Activated CD4-positive, alpha-beta T cell treated with anti-CD3 and anti-CD28 coated beads, Interleukin-2, amount 50 U/mL, for 24 hours (primary cell): ENCODE measurements at places on chromosomes 3 and 15.

DNA sequence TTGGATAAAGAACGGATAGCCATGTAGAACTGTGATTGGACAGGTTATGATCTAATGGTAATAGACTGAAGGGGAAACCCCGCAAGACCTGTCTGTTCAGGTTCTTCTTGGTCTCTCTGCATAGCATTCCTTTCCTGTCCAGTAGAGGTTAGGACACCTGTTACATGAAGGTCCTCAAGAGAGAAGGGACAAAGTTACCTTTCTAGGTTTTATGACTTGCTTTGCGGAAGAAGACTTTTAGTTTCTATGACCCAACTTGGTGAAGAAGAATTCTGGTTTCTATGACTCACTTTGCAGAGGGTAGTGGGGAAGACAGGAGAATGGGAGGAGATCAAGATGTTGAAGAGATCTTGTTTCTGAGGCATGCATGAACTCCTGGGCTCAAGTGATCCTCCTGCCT lies 97.9 kb upstream of the C3orf80 start:
- DNase-seq: no peak

- DNase-seq: no peak
Measured at GRCh38 chr15:73328149-73328820, 40.5 kb downstream of the HCN4 start.

- no peak for DNase-seq
Measured at GRCh38 chr15:50685191-50685975, 1.2 kb downstream of the TRPM7 start.

GRCh38 chr15:72130272-72130671 lies 12.1 kb downstream of the SENP8 start:
- no peak for DNase-seq

- no peak for DNase-seq
Measured at GRCh38 chr3:186354100-186354499, 7.9 kb downstream of the DGKG start.

DNA sequence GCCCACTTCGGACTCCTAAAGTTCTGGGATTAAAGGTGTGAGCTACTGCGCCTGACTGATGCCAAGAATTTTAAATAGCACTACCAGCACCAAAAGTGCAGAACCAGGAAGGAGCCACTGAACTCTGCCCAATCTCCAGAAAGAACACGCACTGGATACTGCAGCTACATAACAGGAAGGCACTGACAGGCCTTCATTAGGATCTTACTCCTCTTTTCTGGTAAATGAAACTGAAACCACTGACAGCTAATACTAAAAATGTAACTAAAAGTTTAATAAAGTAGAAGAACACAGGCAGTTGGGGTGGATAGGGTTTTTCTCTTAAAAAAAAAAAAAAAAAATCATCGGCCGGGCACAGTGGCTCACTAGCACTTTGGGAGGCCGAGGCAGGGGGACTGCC lies 74.1 kb upstream of the CHRM5 start:
- no peak for DNase-seq

DNA sequence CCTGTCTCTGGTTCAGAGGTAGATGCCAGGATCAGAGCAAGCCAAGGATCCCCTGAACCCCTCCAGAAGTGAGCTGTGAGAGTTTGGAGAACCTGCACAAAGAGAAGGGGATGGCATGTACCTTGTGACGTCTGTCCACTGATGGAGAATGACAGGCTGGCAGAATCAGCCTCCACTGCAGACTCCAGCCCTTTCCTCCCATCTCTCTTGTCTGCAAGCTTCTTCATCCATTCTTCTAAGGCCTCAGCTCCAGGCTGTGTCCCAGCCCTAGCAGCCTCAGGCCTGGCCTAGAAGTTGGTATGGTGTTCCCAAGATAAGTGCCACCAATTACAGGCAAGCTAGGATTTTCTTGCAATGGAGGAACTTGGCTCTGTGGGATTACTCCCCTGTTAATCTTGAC lies 8.6 kb downstream of the GALNT15 start:
- no peak for DNase-seq

GRCh38 chr3:39748002-39748401 lies 61.4 kb upstream of the MYRIP start:
- DNase-seq: no peak

DNA sequence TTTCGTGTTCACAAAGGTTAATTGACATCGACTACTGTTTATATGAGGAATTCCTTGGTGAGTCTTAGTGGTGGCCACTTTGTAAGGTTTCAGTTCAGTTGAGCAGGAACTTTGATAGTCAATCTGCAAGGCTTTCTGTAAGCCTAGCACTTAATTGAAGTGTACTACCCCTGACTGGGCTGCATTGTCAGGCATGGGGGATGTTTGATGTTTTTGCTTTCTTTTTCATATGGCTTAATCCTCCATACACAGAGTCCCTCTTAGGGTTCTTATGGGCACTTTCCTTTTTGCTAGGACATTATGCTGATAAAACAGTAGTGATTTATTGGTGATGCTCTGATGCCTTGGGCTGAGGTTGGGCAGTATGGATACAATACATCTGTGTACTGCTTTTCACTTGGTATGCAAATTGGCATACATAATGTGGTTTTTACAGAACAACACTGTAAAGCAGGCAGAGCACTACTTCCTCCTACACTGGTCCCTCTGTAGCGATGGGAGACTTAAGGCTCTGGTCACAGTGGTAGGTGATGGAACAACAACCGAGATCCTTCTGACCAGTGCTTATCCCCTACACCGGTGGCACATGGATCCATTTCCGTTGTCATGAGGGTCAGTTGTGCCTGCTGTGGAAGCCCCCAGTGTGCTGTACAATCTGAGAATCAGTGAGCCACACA lies 261.0 kb downstream of the MFSD1 start:
- no peak for DNase-seq

GRCh38 chr3:105948101-105948500 lies 79.3 kb upstream of the CBLB start:
- DNase-seq: no peak

GRCh38 chr15:67720556-67721175 lies 104.6 kb upstream of the SKOR1 start:
- DNase-seq: no peak

DNA sequence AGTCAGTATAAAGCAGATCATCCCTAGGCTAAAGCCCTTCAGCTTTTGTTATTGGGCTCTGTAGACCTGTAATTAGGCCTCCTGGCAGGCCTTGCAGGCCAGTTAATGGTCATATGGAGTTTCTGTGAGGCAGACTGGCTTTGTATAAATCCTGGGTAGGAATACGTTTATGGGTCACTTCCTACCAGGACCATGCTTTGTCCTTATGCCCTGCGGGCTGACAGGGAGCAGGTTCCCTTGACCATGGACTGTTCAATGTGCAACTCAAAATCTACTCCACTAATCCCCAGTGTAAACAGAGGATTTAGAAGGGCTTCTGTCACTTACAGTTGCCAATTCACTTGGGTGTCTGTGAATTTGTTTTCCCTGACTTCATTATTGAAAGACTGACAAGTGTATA lies 202.7 kb upstream of the MLF1 start:
- DNase-seq: no peak

DNA sequence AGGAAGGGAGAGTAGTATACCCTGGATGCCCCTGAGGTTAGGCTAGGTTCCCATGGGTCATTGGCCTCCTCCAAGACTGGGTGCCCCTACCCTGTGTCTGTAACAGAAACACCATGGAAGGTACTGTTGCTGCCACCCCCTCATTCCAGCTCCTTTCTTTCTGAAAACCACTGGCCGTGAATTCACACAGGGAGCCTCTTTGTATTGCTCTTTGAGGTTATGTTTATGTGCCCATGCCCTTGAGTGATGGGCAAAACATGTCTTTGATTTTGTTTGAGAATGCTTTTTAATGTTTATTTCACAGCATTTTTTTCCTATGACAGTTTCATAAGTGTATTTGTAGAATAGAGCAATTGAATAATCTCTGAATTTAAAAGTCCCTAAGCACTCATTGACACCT lies 79.7 kb downstream of the RARB start:
- DNase-seq: no peak

- no peak for DNase-seq
Measured at GRCh38 chr3:111373861-111374260, 168.1 kb upstream of the CD96 start.

- DNase-seq: no peak
Measured at GRCh38 chr3:88058306-88058580, 562 bp downstream of the CGGBP1 start.

GRCh38 chr15:58221591-58222241 lies 83.5 kb downstream of the AQP9 start:
- DNase-seq: no peak
